ENCODE measurements at places on chromosomes 2 and 18.

DNA sequence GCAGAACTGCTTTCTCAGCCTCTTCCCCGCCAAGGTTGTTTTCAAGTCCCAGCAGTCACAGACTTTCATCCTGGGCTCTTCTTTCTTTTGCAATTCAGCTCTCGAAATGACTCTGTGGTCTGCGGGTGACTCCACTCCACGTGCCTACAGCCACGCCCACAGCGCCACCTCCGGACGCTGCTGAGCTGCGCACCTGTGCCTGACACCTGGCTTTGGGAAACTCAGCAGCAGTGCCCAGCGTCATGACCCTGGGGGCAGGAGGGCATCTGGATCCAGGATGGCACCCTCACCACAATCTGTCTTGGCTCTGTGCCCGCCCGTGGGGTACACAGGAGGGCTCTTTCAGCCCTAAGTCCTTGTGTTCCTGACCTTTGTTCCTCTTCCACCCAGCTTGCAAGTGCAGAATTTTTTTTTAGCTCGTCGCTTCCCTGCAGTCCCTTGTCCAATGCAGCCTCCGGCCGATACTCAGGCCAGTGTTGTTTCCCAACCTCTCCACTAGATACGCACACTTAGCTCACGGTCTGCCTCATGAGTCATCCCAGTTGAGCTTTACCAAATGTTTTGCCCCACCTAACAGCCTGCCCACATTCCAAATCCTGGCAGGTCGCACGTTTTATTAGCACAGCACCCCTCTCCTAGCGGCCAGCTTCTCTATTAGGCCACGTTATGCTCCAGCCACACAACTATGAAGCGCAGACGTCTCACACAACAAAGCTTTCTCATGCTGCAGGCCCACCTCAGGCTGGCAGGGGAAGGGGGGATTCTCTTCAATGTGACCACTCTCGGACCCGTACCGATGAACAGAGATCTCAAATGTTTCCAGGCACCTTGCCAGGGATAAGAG, 6.5 kb upstream of the CAPN10 start:
- DNase-seq, result peak; percentile 85

- no peak for DNase-seq
These were observed 162.2 kb downstream of the AFF3 start for GRCh38 chr2:99980176-99980575.

- no peak for DNase-seq
These were observed 50.7 kb downstream of the TRIP12 start for GRCh38 chr2:229870903-229871656.

DNA sequence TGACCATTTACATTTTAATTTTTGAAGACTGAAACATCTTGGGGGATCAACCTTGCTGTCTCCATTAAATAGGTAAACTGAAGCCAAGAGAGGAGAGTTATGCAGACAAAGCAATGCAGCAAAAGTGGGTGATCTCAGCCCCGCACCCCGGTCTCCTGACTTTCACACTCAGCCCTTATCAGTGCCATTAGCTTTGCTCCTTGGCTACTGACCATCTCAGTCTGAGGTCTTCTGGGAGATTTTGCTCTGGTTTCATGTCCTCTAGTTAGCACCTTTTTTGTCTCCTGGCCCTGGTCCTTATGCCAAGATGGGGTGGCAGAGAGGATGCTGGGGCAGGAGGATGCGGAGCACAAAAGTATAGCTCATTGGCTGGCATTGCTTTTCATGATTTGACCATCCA, 61.4 kb downstream of the SETBP1 start:
- no peak for DNase-seq

GRCh38 chr2:234816491-234816890, 135.3 kb upstream of the SH3BP4 start:
- no peak for DNase-seq

DNA sequence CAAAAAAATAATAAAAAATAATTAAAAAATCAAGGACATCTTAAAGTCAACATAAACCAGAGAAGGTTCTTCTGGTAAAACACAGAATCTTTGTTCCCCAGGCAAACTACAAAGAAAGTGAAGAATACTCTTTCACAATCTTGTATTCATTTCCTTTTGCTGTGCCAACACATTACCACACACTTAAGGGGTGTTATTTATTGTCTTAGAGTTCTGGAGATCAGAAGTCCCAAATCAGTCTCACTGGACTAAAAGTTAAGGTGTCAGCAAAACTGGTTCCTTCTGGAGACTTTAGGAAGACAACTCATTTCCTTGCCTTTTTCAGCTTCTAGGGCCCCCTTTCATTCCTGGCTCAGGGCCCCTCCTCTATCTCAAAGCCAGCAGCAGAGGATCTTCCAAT, 12.2 kb upstream of the CAB39 start:
- DNase-seq, result no peak

DNA sequence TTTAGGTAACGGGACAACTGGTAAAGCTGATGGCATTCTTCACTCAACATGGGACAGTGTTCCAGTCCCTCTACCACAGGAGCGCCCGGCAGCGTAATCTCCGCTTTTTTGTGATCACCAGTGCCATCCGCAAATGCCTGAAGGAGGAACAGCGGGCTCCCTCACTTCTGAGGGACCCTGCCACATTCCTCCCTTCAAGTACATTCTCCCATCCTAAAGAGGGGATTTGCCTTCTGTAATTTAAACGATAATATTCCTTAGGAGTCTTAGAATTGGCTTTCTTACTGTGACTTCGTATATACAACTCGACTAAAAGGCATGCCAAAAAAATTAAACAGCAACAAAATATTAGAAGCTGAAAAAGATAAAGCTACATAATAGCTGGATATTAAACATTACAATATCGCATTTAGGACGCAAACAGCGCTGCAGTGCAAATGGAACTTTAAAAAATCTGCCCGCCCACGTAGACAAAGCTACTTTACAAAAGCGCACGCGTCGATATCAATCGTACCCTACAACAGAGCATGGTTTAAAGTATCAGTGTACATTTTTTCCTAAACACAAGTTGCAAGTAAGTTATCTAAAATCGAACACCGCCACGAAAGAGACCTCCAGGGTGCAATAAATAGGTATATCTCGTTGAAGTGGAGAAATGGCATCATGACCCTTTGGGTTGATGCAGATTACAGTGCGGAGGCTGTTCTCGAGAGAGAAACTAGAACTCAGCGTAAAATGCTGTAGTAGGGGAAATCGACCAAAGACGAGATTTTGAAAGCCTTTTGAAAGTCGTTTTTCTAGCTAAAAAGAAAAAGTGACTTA, 2.3 kb upstream of the VSNL1 start:
- no peak for DNase-seq

DNA sequence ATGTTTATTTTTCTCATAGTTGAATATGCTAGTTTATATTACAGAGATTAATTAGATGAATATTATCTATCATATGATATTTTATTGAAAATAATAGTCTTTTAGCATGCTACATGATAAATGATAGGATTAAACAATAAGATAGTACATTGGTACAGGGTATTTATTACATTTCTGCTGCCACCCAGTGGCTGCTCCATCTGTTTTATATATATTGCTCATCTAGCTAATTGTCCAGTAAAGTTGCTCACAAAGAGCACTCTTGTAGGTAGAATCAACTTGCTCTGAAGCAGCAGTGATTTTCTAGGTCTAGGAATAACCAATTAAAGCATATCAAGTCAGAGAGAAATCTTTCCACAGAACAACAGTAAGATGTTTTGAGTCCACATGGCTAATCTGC, 183.3 kb downstream of the ASXL3 start:
- no peak for DNase-seq

DNA sequence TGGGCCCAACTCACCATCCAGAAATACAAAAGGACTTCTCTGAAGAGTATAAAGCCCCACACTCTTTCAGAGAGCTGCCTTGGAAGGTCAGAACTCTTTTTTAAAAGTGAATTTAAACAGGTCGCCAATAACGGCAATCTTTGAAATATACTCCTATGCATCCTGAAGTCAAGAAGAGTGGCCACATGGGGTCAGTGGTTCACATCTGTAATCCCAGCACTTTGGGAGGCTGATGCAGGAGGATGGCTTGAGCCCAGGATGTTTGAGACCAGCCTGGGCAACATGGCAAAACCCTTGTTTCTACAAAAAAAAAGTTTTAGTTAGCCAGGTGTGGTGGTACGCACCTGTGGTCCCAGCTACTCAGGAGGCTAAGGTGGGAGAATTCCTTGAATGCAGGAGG, 68.1 kb upstream of the FZD7 start:
- no peak for DNase-seq

DNA sequence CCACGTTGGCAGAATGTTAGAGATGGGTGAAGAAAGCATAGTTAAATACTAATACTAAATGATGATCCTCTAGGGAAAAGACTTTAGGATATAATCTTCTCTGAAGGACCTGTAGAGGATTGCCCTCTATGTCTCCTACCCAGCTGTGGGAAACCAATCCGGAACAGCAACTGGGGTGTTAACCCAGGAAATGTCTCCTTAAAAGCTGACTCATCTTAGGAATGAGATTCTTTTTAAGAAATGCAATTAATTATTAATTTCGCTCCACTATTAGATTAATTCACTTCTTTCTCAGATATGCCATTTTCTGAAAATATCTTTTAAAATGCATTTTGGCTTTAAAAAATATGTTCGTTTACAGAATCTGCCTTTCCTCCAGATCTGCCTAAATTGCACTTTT, 7.4 kb downstream of the SCN3A start:
- DNase-seq, result no peak

Data from stimulated activated CD4-positive, alpha-beta T cell treated with anti-CD3 and anti-CD28 coated beads, Interleukin-15, amount 100 ng/mL, for 24 hours (primary cell).